ENCODE measurements at places on chromosomes 5 and 9.

DNA sequence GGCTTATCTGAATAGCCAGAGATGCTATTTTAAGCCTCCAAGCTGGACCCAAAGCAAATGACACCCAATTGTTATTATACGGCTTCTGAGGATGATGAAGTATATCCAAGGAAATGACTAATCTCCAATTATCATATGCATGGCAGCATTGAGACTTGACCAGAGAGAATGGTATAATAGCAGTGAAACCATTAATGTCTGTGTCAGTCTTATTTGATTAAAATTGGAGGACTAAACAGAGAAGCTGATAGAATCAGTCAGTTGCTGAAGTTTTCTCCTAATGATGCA lies 200.5 kb downstream of the EFNA5 start:
- DNase-seq = no peak

- no peak for DNase-seq
Observed at GRCh38 chr5:41094871-41095270, 23.7 kb upstream of the MROH2B start.

DNA sequence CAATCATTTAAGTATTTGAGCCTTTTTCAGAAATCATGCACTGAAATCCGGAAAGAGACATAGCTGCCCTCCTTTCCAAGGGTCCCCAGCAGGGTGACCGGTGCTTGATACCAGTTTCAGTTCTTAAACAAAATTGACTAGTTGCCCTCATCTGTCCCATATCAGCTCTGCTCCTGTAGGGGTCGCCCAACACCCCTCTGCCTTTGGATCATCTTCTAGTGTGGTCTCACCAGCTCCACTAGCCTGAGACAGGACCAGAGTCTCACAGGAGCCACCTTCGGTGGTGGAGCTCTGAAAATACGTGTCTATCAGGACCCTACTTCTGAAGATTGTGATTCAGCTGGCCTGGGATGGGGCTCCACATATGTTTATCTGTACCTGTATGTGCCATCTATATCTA lies 428.2 kb downstream of the ENC1 start:
- DNase-seq = no peak

DNA sequence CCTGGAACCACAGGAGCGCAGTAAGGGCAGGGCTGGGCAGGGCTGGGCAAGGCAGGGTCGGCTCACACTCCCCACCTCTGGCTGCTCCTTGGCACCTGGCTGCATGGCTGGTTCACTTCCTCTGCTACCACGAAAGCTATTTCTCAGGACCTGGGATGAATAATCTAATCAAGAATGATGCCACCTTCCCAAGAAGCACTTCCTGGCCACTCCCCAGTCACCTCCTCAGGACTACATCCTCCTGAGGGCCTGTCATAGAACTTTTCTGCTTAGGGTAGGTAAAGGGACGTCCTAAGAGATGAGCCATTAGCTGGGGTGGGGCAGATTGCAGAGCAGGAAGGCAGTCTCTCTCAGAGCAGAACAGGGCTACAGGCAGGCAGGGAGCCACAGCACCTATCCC lies 288.2 kb upstream of the MAP3K1 start:
- no peak for DNase-seq

- DNase-seq = no peak
Observed at GRCh38 chr9:125145425-125145824, 2.1 kb upstream of the SCAI start.

GRCh38 chr9:26723486-26723885 lies 169.1 kb downstream of the CAAP1 start:
- peak; percentile 12 for DNase-seq

- no peak for DNase-seq
Observed at GRCh38 chr9:28270156-28270555, 696.9 kb upstream of the C9orf72 start.

GRCh38 chr9:78971540-78971939 lies 600.2 kb upstream of the TLE4 start:
- DNase-seq = peak; percentile 82

DNA sequence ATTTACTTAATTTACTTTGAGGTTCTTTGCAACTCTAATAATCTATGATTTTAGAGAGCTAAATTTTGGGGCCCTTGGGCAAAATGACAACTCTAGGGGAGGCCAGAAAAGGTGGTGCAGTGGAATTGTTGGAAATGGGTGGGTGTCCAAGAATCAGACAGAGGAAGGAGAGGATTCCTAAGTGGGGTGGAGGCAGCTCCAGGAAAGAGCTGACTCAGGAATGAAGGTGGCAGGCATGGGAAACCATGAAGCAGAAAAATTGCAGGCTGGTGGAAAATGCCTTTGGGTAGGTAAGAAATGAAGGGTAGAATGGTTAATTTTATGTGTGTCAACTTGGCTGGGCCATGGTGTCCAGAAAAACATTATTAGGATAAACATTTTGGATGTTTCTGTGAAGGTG lies 248.5 kb upstream of the TUT7 start:
- no peak for DNase-seq

- DNase-seq = peak; percentile 2
Observed at GRCh38 chr9:127960410-127961154, 20.2 kb downstream of the EEIG1 start.

- no peak for DNase-seq
Observed at GRCh38 chr9:99577351-99577750, 244.3 kb upstream of the NR4A3 start.

GRCh38 chr5:176716320-176716719 lies 69.0 kb downstream of the TSPAN17 start:
- DNase-seq = peak; percentile 17

DNA sequence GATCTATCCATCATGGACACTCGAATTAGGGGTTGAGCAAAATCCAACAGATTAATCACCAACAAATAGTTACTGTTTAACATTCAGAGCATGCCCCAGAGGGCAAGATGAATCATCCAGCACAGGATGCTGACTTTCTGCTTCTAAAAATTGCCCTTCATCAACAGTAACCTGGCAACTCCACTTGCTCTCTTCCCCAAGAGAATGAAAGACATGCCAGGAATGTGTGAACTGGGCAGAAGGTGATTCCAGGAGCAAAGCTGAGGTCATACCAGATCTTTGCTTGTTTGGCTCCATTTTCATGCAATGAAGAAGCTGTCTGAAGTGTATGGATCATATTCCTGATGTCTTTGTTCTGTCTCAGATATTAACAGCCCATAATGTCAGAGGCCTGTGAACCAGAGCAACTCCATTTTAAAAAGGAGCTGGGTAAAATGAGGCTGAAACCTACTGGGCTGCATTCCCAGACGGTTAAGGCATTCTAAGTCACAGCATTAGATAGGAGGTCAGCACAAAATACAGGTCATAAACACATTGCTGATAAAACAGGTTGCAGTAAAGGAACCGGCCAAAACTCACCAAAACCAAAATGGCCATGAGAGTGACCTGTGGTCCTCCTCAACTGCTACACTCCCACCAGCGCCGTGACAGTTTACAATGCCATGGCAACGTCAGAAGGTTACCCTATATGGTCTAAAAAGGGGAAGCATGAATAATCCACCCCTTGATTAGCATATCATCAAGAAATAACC lies 2.5 kb upstream of the ZNF367 start:
- peak; percentile 11 for DNase-seq

GRCh38 chr5:72101828-72102227 lies 5.4 kb upstream of the MAP1B start:
- DNase-seq = no peak
